Activated CD8-positive, alpha-beta T cell treated with anti-CD3 and anti-CD28 coated beads, Interleukin-2, amount 10 ng/mL, durations not matched to agents 7 days and 5 days (primary cell): ENCODE measurements at places on chromosomes 2 and 18. TPM values are rescaled to one million over a fixed set of nuclear protein-coding genes. Genes with fewer than 3 reads are reported as not detected.

The SLC4A3 gene
- total RNA-seq: not detected

The NTSR2 gene
- total RNA-seq: not detected

The CD8B2 gene
- 3.6 TPM for total RNA-seq

The SLC9A4 gene
- 0.08 TPM for total RNA-seq

The TMBIM1 gene
- total RNA-seq: 58.9 TPM

The ACTG2 gene
- total RNA-seq: not detected

The DCDC2C gene
- total RNA-seq: not detected

The ATRAID gene
- total RNA-seq: 60.2 TPM

The CHRND gene
- not detected for total RNA-seq

The ARHGEF33 gene
- not detected for total RNA-seq

The SMCHD1 gene
- 142 TPM for total RNA-seq

The NEU2 gene
- not detected for total RNA-seq

The CFAP53 gene
- total RNA-seq: 0.29 TPM

The CFAP65 gene
- not detected for total RNA-seq

The FRZB gene
- not detected for total RNA-seq
